ENCODE measurements at places on chromosomes 6 and 20. TPM values are rescaled to one million over a fixed set of nuclear protein-coding genes. Genes with fewer than 3 reads are reported as not detected.

DNA sequence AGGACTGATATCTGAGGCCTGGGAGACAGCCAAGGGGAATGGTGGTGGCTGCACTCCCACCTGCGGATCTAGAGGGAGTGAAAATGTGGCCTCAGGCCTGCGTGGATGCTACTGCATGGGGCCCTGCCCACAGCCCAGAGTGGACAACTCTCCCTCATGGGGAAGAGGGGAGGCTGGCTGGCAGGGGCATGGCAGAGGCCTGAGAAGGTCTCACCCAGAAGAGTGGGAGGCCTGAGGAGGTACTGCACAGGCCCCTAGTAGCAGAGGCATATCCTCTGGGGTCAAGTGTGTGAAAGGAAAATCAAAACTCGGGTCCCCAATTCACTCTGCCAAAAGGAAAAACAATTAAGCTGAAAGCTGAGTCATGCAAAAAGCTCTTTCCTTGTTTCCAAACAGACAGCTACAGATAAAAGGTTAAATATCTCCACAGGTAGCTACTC, 158.2 kb downstream of the AKAP7 start:
- H3K36me3 ChIP-seq, result no peaks in the 10 kb centered on the region
- H3K27ac ChIP-seq, result no peak overlapping the region
- H3K4me1 ChIP-seq, result no peaks in the 10 kb centered on the region

GRCh38 chr6:105184921-105185320, 5.1 kb upstream of the POPDC3 start:
- H3K4me3 ChIP-seq, result no peak overlapping the region
- peaks cover 16% of the 10 kb centered on the region for H3K4me1 ChIP-seq
- H3K27ac ChIP-seq, result no peak overlapping the region
- no peak for DNase-seq

- DNase-seq, result peak; percentile 48
- H3K36me3 ChIP-seq, result no peaks in the 10 kb centered on the region
- H3K27me3 ChIP-seq, result peaks cover 19% of the 10 kb centered on the region
- H3K27ac ChIP-seq, result no peak overlapping the region
- H3K4me3 ChIP-seq, result no peak overlapping the region
- no peaks in the 10 kb centered on the region for H3K4me1 ChIP-seq
Measured at GRCh38 chr6:148972481-148972880, 225.7 kb downstream of the UST start.

- no peak for DNase-seq
- no peaks in the 10 kb centered on the region for H3K27me3 ChIP-seq
- peak overlapping the region; percentile 86 for H3K4me3 ChIP-seq
- H3K27ac ChIP-seq, result peak overlapping the region; percentile 94
- peaks cover 20% of the 10 kb centered on the region for H3K4me1 ChIP-seq
- peaks cover 53% of the 10 kb centered on the region for H3K36me3 ChIP-seq
Measured at GRCh38 chr6:106975738-106976064, 1.2 kb upstream of the CD24 start.

GRCh38 chr6:43335469-43335868, 26.8 kb upstream of the CRIP3 start:
- H3K27me3 ChIP-seq, result no peaks in the 10 kb centered on the region
- H3K36me3 ChIP-seq, result peaks cover 4% of the 10 kb centered on the region
- no peak overlapping the region for H3K27ac ChIP-seq
- DNase-seq, result no peak
- no peak overlapping the region for H3K4me3 ChIP-seq

GRCh38 chr6:135935941-135936601, 84.6 kb downstream of the PDE7B start:
- DNase-seq, result no peak
- no peaks in the 10 kb centered on the region for H3K36me3 ChIP-seq
- peaks cover 10% of the 10 kb centered on the region for H3K4me1 ChIP-seq
- no peak overlapping the region for H3K27ac ChIP-seq
- no peak overlapping the region for H3K4me3 ChIP-seq

- no peak for DNase-seq
- H3K36me3 ChIP-seq, result no peaks in the 10 kb centered on the region
- no peaks in the 10 kb centered on the region for H3K4me1 ChIP-seq
- no peak overlapping the region for H3K27ac ChIP-seq
- H3K4me3 ChIP-seq, result no peak overlapping the region
Measured at GRCh38 chr6:125987026-125987617, 782 bp downstream of the TRMT11 start.

DNA sequence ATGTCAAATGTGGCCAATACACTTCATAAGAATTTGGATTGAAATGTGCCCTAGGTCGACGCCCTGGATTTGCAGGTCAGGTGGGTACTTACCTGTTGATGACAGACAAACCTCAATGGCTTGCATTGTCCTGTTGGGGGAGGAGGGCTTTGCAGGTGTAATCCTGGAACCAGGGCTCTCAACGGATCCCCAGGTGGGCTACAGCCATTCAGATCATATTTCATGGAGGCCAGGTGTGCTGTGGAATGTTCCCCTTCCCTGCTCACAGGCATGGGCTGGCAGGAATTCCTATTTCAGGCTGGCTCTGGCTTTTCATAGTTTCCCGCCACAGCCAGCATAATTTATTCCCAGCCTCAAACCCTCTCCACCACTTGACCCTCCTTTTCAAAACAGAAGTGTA, 254.7 kb downstream of the SMOC2 start:
- H3K27ac ChIP-seq, result no peak overlapping the region
- no peak for DNase-seq
- no peak overlapping the region for H3K4me3 ChIP-seq
- no peaks in the 10 kb centered on the region for H3K36me3 ChIP-seq
- peaks cover 4% of the 10 kb centered on the region for H3K4me1 ChIP-seq

DNA sequence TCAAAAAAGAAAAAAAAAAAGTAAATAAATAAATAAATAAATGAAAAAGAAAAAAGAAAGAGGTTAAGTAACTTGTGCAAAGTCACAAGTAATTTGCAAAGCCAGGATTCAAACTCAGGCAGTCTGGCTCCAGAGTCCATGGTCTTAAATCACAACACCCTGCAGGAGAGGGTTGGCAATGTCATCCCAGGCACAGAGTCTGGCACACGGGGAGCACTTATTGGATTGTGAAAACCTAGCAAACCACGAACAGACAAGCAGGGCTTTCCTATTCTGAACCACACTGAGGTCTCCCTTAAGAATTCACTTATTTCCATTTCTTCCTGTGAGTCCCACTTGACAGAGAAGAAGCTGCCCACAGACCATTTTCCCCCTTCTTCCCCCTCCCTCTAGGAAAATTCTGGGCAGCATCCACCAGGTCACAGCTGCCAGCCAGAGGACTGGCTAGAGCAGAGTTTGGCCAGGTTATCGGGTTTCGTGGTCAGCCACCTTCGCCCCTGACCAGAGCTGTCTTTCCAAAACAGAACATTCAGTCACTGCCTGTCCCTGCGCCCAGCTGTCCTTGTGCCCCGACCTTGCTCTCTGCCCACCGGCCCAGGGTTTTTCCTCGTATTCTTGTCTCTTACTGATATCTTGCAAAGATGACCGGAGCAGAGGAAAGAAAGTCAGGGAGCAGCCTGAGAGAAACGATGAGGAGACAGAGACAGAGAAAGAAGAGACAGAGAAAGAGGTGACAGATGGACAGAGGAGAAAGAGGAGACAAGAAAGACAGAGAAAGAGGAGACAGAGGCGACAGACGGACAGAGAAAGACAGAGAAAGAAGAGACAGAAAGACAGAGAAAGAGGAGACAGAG, 106.4 kb upstream of the PTPN1 start:
- H3K27ac ChIP-seq, result no peak overlapping the region
- no peak for DNase-seq
- peaks cover 33% of the 10 kb centered on the region for H3K4me1 ChIP-seq
- no peak overlapping the region for H3K4me3 ChIP-seq

The GMPR gene
- 3.9 TPM for total RNA-seq

- no peak for DNase-seq
- H3K4me1 ChIP-seq, result peaks cover 60% of the 10 kb centered on the region
- H3K27ac ChIP-seq, result peak overlapping the region; percentile 77
Measured at GRCh38 chr6:47163536-47163935, 121.4 kb upstream of the ADGRF1 start.

GRCh38 chr6:87608802-87609201, 18.9 kb downstream of the ORC3 start:
- DNase-seq, result no peak
- H3K4me3 ChIP-seq, result no peak overlapping the region
- no peaks in the 10 kb centered on the region for H3K4me1 ChIP-seq
- H3K36me3 ChIP-seq, result no peaks in the 10 kb centered on the region
- H3K27me3 ChIP-seq, result no peaks in the 10 kb centered on the region
- no peak overlapping the region for H3K27ac ChIP-seq

The ENPP1 gene
- total RNA-seq, result 7.7 TPM

GRCh38 chr6:155378724-155379123, 64.4 kb upstream of the TFB1M start:
- H3K36me3 ChIP-seq, result no peaks in the 10 kb centered on the region
- H3K27me3 ChIP-seq, result no peaks in the 10 kb centered on the region
- H3K4me1 ChIP-seq, result no peaks in the 10 kb centered on the region
- no peak overlapping the region for H3K4me3 ChIP-seq

The HLA-DPA1 gene
- 29.2 TPM for total RNA-seq

DNA sequence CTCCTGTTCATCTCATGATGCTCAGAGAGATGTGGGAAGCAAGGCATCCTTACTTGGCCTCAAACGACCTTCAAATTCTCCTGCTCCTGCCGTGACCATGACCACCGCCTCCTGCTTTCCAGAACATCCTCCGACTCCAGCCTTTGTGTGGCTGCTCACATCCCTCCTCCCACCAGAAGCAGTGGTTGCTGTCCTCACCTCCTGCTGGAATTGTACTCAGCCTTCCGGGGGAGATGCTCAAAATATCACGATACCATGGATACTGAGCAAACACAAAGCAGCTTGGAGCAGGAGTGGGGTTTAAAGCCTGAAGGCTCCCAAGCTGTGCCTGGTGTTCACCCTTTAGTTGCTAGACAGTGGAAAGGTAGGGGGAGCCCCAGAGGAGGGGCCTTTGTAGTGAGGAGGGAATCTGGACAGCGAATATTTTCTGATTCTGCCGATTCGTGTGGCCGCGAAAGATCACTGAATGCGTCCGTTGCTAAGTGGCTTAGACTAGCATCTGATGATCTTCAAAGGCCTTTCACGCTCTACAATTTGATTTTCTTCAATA, 9.3 kb upstream of the DUSP22 start:
- no peak overlapping the region for H3K27ac ChIP-seq
- no peak for DNase-seq
- H3K4me1 ChIP-seq, result no peaks in the 10 kb centered on the region
- no peak overlapping the region for H3K4me3 ChIP-seq
- no peaks in the 10 kb centered on the region for H3K36me3 ChIP-seq

- no peak overlapping the region for H3K4me3 ChIP-seq
- DNase-seq, result no peak
- H3K27me3 ChIP-seq, result no peaks in the 10 kb centered on the region
- no peak overlapping the region for H3K27ac ChIP-seq
- H3K36me3 ChIP-seq, result peaks cover 17% of the 10 kb centered on the region
- H3K4me1 ChIP-seq, result peaks cover 48% of the 10 kb centered on the region
Measured at GRCh38 chr6:7150381-7151064, 42.8 kb downstream of the RREB1 start.

The FGD2 gene
- total RNA-seq, result 0.19 TPM

- no peak for DNase-seq
- peaks cover 20% of the 10 kb centered on the region for H3K4me1 ChIP-seq
- H3K27ac ChIP-seq, result no peak overlapping the region
- no peak overlapping the region for H3K4me3 ChIP-seq
- H3K36me3 ChIP-seq, result peaks cover 2% of the 10 kb centered on the region
Measured at GRCh38 chr6:166348305-166348949, 6.1 kb upstream of the SFT2D1 start.

- H3K27me3 ChIP-seq, result no peaks in the 10 kb centered on the region
- H3K4me1 ChIP-seq, result no peaks in the 10 kb centered on the region
- H3K4me3 ChIP-seq, result no peak overlapping the region
- H3K27ac ChIP-seq, result peak overlapping the region; percentile 42
- H3K36me3 ChIP-seq, result no peaks in the 10 kb centered on the region
Measured at GRCh38 chr6:151502499-151502898, 8.7 kb downstream of the CCDC170 start.
